Germinal center (tissue), 1 donor: ENCODE measurements at places on chromosomes 2 and 18.

DNA sequence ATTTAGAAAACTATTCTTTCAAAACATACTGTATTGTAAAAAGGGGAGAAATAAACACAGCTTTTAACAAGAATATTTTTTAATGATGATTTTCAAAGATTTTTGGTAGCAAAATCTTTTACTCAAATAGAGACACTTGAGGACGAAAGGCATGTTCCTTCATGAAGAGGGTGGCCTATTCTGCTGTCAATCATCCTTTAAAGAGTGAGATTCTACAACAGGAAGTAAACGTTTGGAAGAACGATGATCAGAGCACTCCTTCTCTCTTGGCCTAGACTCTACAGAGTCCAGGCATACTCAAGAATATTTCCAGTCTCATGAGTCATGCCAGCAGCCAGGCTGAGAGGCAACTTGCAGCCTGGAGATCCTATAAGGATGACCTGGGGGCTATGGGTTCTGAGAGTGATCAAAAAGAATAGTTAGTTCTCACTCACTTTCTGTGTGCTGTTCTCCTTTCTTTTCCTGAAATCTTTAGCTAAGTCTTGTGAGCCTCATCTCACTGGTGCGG, 62.4 kb upstream of the TCF4 start:
- no peak for DNase-seq

DNA sequence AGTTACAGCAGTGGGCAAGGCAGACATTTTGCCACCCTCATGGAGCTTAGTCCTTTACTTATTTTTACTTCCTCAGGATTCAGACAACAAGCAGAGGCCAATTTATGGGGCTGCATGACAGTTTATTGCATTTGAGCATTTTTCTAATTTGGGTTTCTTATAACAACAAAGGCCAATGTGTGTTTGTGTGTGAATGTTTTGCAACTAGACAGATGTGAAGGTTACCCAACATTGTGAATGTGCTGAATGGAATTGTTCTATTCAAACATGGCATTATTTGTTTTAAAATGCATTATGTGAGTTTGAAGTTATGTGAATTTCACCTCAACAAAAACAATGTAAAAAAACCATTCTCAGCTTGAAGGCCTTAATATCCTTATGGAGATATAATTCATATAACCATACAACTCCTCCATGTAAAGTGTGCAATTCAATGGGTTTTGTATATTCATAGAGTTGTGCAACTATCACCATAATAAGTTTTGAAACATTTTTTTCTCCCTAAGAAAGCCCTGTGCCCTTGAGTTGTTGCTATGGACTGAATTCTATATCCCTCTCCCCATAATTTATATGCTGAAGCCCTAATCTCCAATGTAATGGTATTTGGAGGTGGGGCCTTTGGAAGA, 57.3 kb downstream of the CCDC195 start:
- DNase-seq = no peak

GRCh38 chr2:85655961-85656417, 12.0 kb downstream of the SFTPB start:
- no peak for DNase-seq

DNA sequence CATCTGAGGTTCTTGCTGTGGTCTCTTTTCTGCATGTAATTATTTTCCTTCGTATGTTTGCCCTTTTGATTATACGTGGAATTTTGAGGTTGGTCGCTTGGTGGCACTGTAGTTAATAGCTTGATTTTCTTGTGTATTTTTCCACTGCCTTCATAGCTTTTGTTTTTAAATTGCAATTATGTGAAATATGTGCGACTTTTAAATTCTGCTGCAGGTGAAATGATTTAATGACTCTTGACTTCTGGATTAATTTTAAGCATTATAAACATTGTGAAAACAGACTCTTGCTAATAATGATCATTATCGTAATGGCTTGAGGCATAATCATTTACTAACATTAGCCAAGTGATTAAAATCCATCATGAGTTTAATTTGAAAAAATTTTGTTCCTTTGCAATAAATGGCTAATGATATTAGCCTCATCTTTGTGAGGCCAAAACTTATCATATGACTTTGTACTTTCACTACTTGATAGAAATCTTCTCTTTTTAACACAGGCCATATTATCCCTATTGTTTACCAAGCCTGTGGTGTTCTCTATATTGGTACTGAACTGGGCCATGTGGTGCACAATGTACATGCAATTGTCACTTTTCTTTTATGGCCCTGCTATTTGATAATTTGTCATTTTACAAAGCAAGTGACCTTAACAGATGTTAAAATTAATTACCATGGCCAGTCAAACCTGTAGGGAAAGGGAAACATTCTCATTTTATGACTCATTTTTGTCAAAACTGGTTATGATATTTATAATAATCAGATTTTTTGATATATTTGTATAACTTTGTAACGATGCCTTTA, 62.8 kb upstream of the NEUROD1 start:
- DNase-seq = peak; percentile 15

DNA sequence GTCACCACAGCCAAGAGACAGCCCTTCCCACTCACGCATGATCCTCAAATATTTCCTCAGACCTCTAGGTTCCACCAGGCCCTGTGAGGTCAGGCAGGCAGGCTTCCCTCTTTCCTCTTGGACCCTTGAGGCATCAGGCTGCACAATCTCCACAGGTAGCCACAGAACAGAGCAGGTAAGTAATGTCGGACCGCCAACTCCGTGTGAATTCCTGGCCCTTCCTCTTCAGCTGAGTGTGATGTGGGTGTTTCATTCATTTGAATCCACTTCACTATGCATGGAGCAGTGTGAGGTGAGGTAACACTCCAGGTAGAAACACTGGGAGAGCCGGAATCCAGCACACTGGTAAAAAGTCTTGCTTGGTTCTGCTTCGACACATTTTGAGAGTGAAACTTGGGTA, 44.0 kb downstream of the MRPL35 start:
- no peak for DNase-seq

DNA sequence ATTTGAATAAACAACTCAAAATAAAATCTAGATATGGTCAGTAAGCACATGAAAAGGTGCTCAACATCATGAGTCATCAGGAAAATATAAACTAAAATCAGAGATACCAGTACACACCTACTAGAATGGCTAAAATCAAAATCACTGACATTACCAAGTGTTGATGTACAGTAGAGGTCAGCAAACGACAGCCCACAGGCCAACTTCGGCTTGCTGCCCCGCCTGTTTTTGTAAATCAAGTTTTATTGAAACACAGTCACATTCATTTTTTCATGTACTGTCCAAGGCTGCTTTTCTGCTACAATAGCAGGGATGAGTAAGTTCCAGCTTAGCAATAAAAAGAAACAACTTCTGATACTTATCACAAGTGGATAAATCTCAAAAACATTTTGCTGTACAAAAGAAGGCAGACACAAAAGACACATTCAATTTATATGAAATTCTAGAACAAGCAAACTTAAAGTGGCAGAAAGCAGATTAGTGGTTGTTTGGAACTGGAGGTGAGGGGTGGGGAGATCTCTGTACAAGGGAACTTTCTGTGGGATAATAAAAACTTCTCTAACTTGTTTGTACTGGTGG, 32.1 kb downstream of the TRAK2 start:
- no peak for DNase-seq

DNA sequence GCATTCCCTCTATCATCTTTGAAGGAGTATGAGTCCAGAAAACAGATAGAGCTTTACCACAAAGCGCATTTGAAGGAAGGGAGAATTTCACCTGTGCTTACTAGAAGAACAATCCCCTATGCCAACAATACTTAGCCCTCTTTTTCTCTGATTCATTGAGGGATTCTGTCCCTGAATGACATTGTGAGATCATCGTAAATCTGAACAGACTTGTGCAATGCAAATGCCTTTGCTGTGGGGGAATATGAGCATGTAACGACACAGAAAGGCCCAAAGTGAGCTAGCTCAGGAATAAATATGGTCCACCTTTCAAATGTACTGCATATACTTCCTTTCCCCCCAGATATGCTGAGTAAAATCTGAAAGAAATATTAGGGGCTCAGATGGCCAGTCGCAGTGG, 67.6 kb downstream of the SCN1A start:
- DNase-seq = no peak

- no peak for DNase-seq
Measured at GRCh38 chr2:55550368-55551102, 31.0 kb downstream of the CFAP36 start.

DNA sequence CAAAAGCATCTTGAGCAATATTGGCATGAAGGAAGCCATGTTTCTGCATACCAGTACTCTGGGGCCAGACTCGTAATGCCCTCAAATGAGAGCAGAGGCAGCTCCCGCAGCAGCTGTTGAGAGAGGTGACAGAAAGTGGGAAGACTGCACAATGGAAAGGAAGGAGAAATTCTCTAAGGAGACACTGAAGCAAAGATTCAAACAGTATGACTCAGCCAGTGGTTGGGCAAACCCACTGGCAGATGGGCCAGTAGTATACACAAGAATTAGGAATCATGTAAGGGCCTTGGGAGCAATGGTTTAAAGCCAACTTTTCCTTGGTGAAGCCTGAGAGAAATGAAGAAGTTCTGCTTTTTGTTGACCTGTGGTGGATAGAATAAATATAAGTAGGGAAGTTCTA, 2092.7 kb upstream of the PIK3C3 start:
- DNase-seq = no peak

GRCh38 chr2:26709323-26710110, 17.0 kb downstream of the KCNK3 start:
- no peak for DNase-seq
